Smooth muscle cell of the coronary artery (primary cell): ENCODE measurements at places on chromosomes 2 and 18. TPM values are rescaled to one million over a fixed set of nuclear protein-coding genes. Genes with fewer than 3 reads are reported as not detected.

The TMEM182 gene
- 0.94 and 1.9 TPM in 2 replicates for total RNA-seq

The TET3 gene
- 1.5 and 2.9 TPM in 2 replicates for total RNA-seq

The NYAP2 gene
- not detected in 2 replicates for total RNA-seq

The POU3F3 gene
- 2.3 TPM in 1 of 2 replicates, not detected in the other for total RNA-seq

The SCN3A gene
- total RNA-seq: 0.12 and 3.5 TPM in 2 replicates

The ALLC gene
- total RNA-seq: not detected in 2 replicates

The ASB1 gene
- total RNA-seq: 24.6 and 38.3 TPM in 2 replicates
